ENCODE measurements at places on chromosomes 11 and 22. TPM values are rescaled to one million over a fixed set of nuclear protein-coding genes. Genes with fewer than 3 reads are reported as not detected.

The APOBEC3F gene
- 5.1 TPM for total RNA-seq

The MFNG gene
- 0.59 TPM for total RNA-seq

The KCNJ11 gene
- total RNA-seq, result not detected

The CCDC88B gene
- total RNA-seq, result 1.8 TPM

The DGAT2 gene
- total RNA-seq, result 18.7 TPM

The SYT12 gene
- total RNA-seq, result under 0.01 TPM

The PRDX5 gene
- total RNA-seq, result 92.1 TPM

The DLG2 gene
- 0.98 TPM for total RNA-seq
